Spinal cord (tissue), 10 donors: ENCODE measurements at places on chromosomes 5 and 9. TPM values are rescaled to one million over a fixed set of nuclear protein-coding genes. Genes with fewer than 3 reads are reported as not detected.

Gene ACTBL2
- polyA plus RNA-seq = not detected

Gene NDUFAF2
- 40.2 TPM for polyA plus RNA-seq

Gene KCNN2
- polyA plus RNA-seq = 22.5 TPM

Gene SHOC1
- polyA plus RNA-seq = 0.05 TPM

Gene TRIM7
- polyA plus RNA-seq = 6.4 TPM

Gene RAB3C
- 46.0 TPM for polyA plus RNA-seq

Gene ERCC8
- polyA plus RNA-seq = 21.0 TPM

Gene PLPPR1
- polyA plus RNA-seq = 91.5 TPM

Gene DMRTA1
- 0.59 TPM for polyA plus RNA-seq

Gene ZNF474
- 2.6 TPM for polyA plus RNA-seq

Gene GLRA1
- 11.0 TPM for polyA plus RNA-seq

Gene TRIM36
- polyA plus RNA-seq = 35.8 TPM

Gene CDKN2B
- polyA plus RNA-seq = 1.8 TPM

GRCh38 chr9:83778164-83778563 lies 39.4 kb downstream of the GKAP1 start:
- H3K27me3 ChIP-seq = no peaks in the 10 kb centered on the region
- H3K4me3 ChIP-seq = no peak overlapping the region

DNA sequence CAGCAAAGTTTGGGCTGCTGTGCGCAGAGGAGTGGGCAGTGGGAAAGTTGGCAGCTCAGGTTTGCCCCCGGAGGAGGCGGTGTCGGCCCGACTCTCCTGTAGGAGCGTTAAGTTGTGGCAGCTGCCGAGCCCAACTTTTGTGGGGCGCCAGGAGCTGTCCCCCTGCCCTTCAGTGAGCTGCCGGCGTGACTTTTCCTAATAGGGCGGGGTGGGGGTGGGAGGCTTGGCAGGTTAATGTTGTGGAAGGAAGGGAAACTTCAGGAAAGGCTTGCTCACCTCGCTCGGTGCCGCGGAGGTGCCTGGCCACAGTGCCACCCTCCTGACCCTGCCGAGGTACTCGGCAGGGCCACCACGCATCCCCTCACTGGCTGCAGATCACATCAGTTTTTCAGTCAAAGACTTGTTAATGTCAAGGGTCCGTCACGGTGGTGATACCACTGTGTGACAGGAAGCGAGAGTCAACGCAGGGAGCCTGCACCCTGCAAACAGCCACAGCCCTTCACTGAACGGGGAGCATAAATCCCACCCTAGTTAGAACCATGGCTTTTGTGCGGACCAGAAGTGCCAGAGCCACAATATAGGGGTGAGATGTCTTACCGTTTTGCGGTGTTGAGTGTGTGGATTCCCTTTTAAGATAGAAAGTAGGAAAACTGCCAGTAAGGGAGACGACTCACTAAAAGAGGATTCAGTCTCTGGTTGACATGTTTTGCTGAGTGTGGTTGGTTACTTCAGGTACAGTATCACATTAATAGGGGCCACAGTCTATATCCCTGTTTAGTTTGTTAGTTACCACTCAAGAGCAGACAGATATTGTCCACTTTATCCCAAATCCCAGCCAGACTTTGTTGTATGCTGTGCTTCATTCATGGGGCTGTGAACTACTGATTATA lies 796 bp downstream of the LNPEP start:
- no peaks in the 10 kb centered on the region for H3K4me1 ChIP-seq
- no peaks in the 10 kb centered on the region for H3K27me3 ChIP-seq
- DNase-seq = no peak
- peak overlapping the region; percentile 92 for H3K4me3 ChIP-seq

GRCh38 chr9:68925175-68925574 lies 88.7 kb downstream of the PRKACG start:
- H3K4me1 ChIP-seq = no peaks in the 10 kb centered on the region
- no peaks in the 10 kb centered on the region for H3K27me3 ChIP-seq
- no peaks in the 10 kb centered on the region for H3K36me3 ChIP-seq
- no peak overlapping the region for H3K27ac ChIP-seq

DNA sequence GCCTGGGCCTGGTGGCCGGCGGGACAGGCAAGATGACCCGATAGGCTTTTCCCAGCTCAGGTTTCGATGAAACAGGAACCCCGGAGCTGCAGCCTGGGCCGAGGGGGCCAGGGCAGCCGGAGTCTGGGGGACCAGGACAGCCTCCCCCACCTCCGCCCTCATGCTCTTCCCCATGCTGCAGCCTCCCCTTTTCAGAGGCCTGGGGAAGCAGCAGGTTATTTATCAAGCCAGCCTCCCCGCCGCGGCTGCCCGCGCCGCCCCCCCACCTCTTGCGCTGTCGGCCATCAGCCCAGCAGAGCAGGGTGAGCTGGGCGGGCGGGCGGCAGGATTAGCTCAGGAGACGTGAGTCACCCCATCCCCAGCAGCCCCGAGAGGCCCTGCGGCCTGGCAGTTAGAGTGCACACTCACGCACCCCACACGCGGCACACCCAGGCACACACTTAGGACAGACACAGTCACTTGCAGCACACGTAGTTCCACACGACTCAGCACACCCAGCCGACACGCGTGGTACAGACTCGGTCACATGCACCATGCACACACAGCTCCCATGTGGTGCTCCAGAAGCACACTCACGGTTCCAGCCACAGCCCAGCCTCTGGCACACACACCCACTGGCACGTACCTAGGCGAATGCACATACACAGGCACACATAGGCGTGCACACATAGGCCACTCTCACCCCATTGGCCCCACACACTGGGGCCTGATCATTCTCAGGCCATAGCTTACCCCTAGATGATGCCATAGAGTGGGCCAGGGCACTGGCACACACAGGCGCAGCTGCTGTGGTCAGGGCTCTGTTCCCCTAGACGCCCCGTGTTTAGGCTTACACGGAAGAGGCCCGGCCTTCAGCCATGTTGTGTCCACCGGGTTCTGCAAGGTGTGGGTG lies 13.0 kb downstream of the CXXC5 start:
- H3K27me3 ChIP-seq = no peaks in the 10 kb centered on the region
- peaks cover 44% of the 10 kb centered on the region for H3K36me3 ChIP-seq
- no peak overlapping the region for H3K4me3 ChIP-seq
- peak overlapping the region; percentile 57 for H3K27ac ChIP-seq
- peak; percentile 62 for DNase-seq

GRCh38 chr5:665541-665955 lies 27.6 kb downstream of the TPPP start:
- peaks cover 21% of the 10 kb centered on the region for H3K4me1 ChIP-seq
- H3K36me3 ChIP-seq = peaks cover 93% of the 10 kb centered on the region
- H3K4me3 ChIP-seq = no peak overlapping the region
- no peak for DNase-seq
- no peak overlapping the region for H3K27ac ChIP-seq

GRCh38 chr5:110077147-110077546 lies 387.4 kb downstream of the MAN2A1 start:
- no peaks in the 10 kb centered on the region for H3K4me1 ChIP-seq
- no peaks in the 10 kb centered on the region for H3K36me3 ChIP-seq
- DNase-seq = no peak
- no peaks in the 10 kb centered on the region for H3K27me3 ChIP-seq
- no peak overlapping the region for H3K4me3 ChIP-seq

DNA sequence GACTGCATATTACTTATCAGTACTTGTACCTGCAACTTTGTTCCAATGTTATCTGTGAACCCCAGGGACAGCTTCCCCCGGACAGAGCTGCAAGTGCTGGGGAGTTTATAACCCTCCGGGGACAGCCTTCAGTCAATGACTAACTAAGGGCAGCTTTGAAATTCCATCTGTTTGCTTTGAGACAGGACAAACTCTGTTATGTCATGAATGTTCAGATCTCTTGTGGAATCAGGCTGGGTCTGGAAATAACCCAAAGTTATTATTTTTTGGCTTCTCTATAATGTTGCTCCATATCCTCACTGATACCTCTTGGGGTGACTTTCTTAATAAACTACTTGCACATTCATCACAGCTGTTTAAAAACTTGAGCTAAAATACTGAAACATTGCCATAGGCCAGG lies 617.5 kb upstream of the TLE4 start:
- no peak overlapping the region for H3K27ac ChIP-seq
- no peak overlapping the region for H3K4me3 ChIP-seq
- H3K27me3 ChIP-seq = no peaks in the 10 kb centered on the region
- no peaks in the 10 kb centered on the region for H3K36me3 ChIP-seq

GRCh38 chr9:4435197-4435596 lies 55.1 kb upstream of the SLC1A1 start:
- no peaks in the 10 kb centered on the region for H3K27me3 ChIP-seq
- no peak overlapping the region for H3K27ac ChIP-seq
- DNase-seq = no peak
- H3K4me3 ChIP-seq = no peak overlapping the region

- H3K27me3 ChIP-seq = no peaks in the 10 kb centered on the region
- peaks cover 6% of the 10 kb centered on the region for H3K4me1 ChIP-seq
- DNase-seq = no peak
- H3K27ac ChIP-seq = peak overlapping the region; percentile 74
- H3K36me3 ChIP-seq = no peaks in the 10 kb centered on the region
- H3K4me3 ChIP-seq = no peak overlapping the region
Observed at GRCh38 chr9:105993921-105994715, 299.8 kb downstream of the TMEM38B start.

GRCh38 chr9:99103901-99104458 lies 933 bp upstream of the TGFBR1 start:
- peaks cover 13% of the 10 kb centered on the region for H3K4me1 ChIP-seq
- no peaks in the 10 kb centered on the region for H3K36me3 ChIP-seq
- peak overlapping the region; percentile 55 for H3K4me3 ChIP-seq
- no peaks in the 10 kb centered on the region for H3K27me3 ChIP-seq
- peak overlapping the region; percentile 83 for H3K27ac ChIP-seq

- H3K27ac ChIP-seq = peak overlapping the region; percentile 45
- no peaks in the 10 kb centered on the region for H3K36me3 ChIP-seq
- DNase-seq = peak; percentile 88
- H3K27me3 ChIP-seq = no peaks in the 10 kb centered on the region
- H3K4me3 ChIP-seq = no peak overlapping the region
Observed at GRCh38 chr5:149794041-149794440, 63.9 kb downstream of the PPARGC1B start.

DNA sequence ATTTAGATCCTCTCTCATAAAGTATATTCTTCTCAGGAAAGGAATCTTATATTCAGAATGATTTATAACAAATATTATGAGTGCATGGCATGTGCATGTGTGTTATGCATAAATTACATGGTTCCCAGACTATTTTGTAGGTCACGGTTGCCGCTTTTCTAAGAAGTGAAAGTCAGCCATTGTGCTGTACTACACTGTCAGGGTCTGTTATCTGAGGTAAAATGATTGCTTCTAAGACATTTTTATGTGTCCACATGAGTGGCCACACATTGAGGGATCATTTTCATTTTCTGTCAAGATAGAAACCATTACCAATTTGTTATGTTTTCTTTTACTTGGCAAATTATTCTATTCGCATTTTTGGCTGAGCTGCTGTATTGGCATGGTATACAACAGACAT lies 210.8 kb downstream of the CWC27 start:
- H3K4me3 ChIP-seq = no peak overlapping the region
- H3K4me1 ChIP-seq = no peaks in the 10 kb centered on the region
- no peaks in the 10 kb centered on the region for H3K27me3 ChIP-seq
- H3K36me3 ChIP-seq = no peaks in the 10 kb centered on the region
- peak; percentile 12 for DNase-seq

GRCh38 chr5:50576265-50576664 lies 90.2 kb upstream of the PARP8 start:
- DNase-seq = no peak
- H3K4me3 ChIP-seq = no peak overlapping the region
- no peaks in the 10 kb centered on the region for H3K36me3 ChIP-seq
- H3K4me1 ChIP-seq = no peaks in the 10 kb centered on the region
- H3K27ac ChIP-seq = no peak overlapping the region

GRCh38 chr5:137560420-137560819 lies 61.3 kb upstream of the SPOCK1 start:
- DNase-seq = no peak
- peaks cover 20% of the 10 kb centered on the region for H3K4me1 ChIP-seq
- H3K4me3 ChIP-seq = no peak overlapping the region
- H3K36me3 ChIP-seq = no peaks in the 10 kb centered on the region
- no peak overlapping the region for H3K27ac ChIP-seq

- H3K27ac ChIP-seq = no peak overlapping the region
- H3K36me3 ChIP-seq = no peaks in the 10 kb centered on the region
- H3K4me3 ChIP-seq = no peak overlapping the region
Observed at GRCh38 chr9:97710356-97711222, 13.4 kb upstream of the XPA start.

DNA sequence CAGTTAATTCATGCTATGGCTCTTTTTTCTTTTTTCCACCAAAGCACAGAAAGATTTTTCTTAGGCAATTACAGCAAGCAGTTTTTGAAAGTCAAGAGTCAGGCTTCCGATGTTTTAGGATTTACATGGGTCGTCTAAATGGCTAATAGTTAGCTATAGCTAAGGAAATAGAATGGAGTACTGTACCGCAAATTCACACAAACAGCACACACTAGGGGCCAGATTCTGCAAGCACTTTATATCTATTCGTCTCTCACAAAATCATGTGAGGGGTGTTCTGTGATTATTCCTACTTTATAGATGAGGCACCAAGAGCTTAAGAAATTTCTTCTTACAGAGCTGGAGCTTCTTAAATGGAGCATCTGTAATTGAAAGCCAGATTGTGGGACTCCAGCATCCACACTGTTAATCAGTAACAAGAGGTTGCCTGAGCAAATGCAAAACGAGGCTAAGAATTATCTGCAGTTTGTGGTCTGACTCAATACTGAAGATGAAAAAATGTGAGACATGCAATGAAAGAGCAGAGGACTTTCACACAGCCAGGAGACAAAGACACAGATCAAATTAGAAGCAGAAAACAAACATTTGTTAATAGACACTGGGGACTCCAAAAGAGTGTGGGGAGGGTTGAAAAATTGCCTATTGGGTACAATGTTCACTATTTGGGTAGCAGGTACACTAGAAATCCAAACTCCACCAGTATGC lies 62.7 kb upstream of the CTXN3 start:
- no peak overlapping the region for H3K4me3 ChIP-seq
- no peak overlapping the region for H3K27ac ChIP-seq
- no peaks in the 10 kb centered on the region for H3K27me3 ChIP-seq
- DNase-seq = no peak
- H3K4me1 ChIP-seq = no peaks in the 10 kb centered on the region
- no peaks in the 10 kb centered on the region for H3K36me3 ChIP-seq

GRCh38 chr5:591746-592145 lies 20.4 kb upstream of the CEP72 start:
- no peak for DNase-seq
- H3K36me3 ChIP-seq = no peaks in the 10 kb centered on the region
- H3K4me1 ChIP-seq = no peaks in the 10 kb centered on the region
- no peak overlapping the region for H3K4me3 ChIP-seq
- no peak overlapping the region for H3K27ac ChIP-seq

DNA sequence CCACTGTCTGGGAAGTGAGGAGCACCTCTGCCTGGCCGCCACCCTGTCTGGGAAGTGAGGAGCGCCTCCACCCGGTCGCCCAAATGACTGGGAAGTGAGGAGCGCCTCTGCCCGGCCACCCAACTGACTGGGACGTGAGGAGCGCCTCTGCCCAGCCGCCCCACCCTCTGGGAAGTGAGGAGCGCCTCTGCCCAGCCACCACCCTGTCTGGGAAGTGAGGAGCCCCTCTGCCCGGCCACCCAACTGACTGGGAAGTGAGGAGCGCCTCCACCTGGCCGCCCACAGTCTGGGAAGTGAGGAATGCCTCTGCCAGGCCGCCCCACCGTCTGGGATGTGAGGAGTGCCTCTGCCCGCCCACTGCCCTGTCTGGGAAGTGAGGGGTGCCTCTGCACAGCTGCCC lies 32.9 kb downstream of the SAXO1 start:
- H3K27me3 ChIP-seq = no peaks in the 10 kb centered on the region
- no peak for DNase-seq
- no peaks in the 10 kb centered on the region for H3K4me1 ChIP-seq
- no peak overlapping the region for H3K27ac ChIP-seq
- H3K4me3 ChIP-seq = no peak overlapping the region

GRCh38 chr9:114893221-114894010 lies 37.0 kb downstream of the TNFSF8 start:
- H3K36me3 ChIP-seq = no peaks in the 10 kb centered on the region
- H3K4me1 ChIP-seq = no peaks in the 10 kb centered on the region
- no peak overlapping the region for H3K4me3 ChIP-seq
